ENCODE measurements at places on chromosomes 3 and 15.

GRCh38 chr3:112357930-112358780, 25.2 kb downstream of the CD200 start:
- DNase-seq = no peak
- H3K27ac ChIP-seq = peak overlapping the region; percentile 57
- H3K27me3 ChIP-seq = no peaks in the 10 kb centered on the region
- H3K36me3 ChIP-seq = peaks cover 71% of the 10 kb centered on the region

DNA sequence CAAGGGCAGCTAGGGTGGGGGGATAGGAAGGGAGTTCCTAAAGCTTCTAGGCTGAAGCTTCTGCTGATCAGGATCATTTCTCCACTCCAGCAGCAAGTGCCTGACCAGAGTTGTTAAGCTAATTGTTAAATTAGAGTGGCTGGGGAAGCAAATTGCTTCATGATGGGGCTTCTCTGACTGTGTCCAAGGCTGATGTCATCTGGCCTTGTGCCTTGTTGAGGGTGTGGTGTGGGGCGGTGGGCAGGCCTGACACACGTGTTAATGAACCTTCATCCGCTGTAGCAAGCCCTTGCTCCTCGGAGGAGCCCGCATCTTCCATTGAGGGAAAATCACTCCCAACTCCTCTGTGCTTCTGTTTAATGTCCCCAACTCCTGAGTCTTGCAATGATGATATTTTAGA, 84.3 kb upstream of the ROPN1 start:
- no peaks in the 10 kb centered on the region for H3K36me3 ChIP-seq
- no peak for DNase-seq
- H3K4me1 ChIP-seq = no peaks in the 10 kb centered on the region
- H3K27me3 ChIP-seq = peaks cover 6% of the 10 kb centered on the region

- H3K4me3 ChIP-seq = no peak overlapping the region
- no peak for DNase-seq
- no peak overlapping the region for H3K27ac ChIP-seq
- peaks cover 18% of the 10 kb centered on the region for H3K4me1 ChIP-seq
- H3K27me3 ChIP-seq = no peaks in the 10 kb centered on the region
Measured at GRCh38 chr3:187136936-187137335, 2.4 kb downstream of the RPL39L start.

DNA sequence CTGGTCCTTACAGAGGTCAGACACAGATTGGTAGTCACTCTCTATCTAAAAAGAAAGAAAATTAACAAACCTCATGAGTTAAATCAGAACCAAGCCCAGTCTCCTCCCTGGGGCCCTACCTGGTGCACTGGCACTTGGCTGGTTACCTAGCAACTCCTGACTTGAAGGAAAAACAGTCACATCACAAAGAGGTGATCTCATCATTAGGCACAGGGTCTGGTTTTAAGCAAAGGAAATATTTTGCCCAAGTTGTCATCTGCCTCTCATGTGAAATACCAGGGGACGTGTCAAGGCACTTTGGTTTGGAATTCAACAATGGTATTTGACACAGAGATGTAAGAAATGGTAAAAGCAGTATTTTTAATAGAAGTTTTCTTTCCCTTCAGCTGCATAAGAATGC, 47.7 kb upstream of the FMN1 start:
- no peak overlapping the region for H3K27ac ChIP-seq
- no peaks in the 10 kb centered on the region for H3K27me3 ChIP-seq
- H3K36me3 ChIP-seq = no peaks in the 10 kb centered on the region
- no peak for DNase-seq
- H3K4me3 ChIP-seq = no peak overlapping the region

- no peaks in the 10 kb centered on the region for H3K4me1 ChIP-seq
- H3K36me3 ChIP-seq = no peaks in the 10 kb centered on the region
- DNase-seq = no peak
- no peaks in the 10 kb centered on the region for H3K27me3 ChIP-seq
- no peak overlapping the region for H3K27ac ChIP-seq
Measured at GRCh38 chr3:117118604-117119003, 409.0 kb downstream of the TUSC7 start.

Measured in stimulated activated naive B cell treated with anti-CD40 and anti-IgM and Interleukin-4, amounts not matched to agents 10 μg/mL and 1 μg/mL and 100 μg/mL, for 72 hours (primary cell).